GM13976 (cell line): ENCODE measurements at places on chromosomes 2 and 18.

- DNase-seq, result peak; percentile 26
Observed at GRCh38 chr18:25349926-25350487, 2.0 kb downstream of the ZNF521 start.

- DNase-seq, result no peak
Observed at GRCh38 chr2:73915437-73915993, 11.2 kb upstream of the DGUOK start.

GRCh38 chr2:26169226-26169625 is 3.7 kb upstream of the GAREM2 start:
- DNase-seq, result no peak

DNA sequence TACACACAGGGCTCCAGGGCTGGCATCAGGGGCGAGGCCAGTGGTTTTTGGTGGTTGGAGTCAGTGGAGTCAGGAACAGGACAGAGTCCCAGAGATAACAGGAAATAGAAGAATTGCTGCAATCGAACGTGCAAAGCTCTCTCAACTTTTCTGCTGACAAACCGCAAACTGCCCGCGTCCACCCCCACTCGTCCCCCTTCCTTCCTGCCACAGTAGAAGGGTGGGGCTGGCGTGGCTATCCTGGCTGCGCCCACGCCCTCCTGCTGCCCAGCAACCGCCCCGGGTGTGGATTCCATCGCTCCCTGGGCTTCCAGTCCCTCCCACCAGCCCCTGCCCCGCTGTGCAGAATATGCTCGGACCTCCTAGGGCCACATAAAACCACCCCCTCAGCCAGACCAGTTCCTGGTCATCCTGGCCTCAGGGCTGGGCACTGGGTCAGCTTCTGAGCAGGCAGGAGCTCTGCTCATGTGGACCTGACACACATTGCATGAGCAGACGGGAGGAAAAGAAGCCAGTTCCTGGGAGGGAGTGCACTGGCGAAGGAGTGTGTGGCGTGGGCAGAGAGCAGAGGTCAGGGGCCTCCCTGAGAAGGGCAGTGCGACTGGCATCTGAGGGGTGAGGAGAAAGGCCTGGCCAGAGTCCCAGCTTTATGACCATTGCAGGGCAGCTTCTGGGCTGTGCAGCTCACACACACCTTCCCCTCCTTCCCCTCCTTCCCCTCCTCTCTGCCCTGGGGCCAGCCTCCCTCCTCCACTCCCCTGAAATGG is 85.4 kb upstream of the ATG16L1 start:
- DNase-seq, result no peak

GRCh38 chr2:176154576-176155252 is 2.4 kb upstream of the HOXD3 start:
- DNase-seq, result no peak

DNA sequence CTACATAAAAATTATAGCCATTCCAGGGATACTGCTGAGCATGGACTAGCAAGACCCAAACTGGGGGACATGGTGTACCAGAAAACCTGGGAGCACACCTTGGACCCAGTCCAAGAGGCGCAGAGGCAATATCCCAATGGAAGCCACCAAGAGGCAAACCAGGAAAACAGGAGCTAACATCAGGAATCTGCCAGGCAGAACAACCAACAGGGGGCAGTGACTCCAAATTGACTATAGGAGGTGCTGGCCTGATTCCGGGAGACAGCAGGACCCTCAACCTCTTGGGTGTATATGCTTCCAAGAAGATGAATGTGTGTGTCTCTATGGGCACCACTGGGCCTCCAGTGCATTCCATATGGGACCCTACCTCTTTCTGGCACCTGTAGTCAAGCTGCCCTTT is 172.7 kb upstream of the ARL4C start:
- no peak for DNase-seq

DNA sequence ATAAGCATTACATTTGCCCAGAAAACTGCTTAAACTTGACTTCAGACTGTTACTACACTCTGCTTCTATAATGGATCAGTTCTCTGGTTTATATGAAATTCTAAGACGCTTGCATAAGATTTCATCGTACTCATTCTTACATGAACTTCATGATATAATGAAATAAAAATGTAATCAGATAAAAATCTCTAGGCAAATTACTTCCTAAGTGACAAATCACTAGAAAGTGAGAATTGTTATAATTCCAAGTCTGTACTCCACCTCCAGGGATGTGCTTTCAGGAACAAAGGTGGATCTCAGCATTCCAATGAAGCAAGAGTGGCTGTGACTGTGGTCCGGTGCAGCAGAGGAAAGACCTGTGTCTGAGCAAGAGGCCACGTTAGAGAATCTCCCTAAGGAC is 226.2 kb downstream of the PIEZO2 start:
- no peak for DNase-seq

DNA sequence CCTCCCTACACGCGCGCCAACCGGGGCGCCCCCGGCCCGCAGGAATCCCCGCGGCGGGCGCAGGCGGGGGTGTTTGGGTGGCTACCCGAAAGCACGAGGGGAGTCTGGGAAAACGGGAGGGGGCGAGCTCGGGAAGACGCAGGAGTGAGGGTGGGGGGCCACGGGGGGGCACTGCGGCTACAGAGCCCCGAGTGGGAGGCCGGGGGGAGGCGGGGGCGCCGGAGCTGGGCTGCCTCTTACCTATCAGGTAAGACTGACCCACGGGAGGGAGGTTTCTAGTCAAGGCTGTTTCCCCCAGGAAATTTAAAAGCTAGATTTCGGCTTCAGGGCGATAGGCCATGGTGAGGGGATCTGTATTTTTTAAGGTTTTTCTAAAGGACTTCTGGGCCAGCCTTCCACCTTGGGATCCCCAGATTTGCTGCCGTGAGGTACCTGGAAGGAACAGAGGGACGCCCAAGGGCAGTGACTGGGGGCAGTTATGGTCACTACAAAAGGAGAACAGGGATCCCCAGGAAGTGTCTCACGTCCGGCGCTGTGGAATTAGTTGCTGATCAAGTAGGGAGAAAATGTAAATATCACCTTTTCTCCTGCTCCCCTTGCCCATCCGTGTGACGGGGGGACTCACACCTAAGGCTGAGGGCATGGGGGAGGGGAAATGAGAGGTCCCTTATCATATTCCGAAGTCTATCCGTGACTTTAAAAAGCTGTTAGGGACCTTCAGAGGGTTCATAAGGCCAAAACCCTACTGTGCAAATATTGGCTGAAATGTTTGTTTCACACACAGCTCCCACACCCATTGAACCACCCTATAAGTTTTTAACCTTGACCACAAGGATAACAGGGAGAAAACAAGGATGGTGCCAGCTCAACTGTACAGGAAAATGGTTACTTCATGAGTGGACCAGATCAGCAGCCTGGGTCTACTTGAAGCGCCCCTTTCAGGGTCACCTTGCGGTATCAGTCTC is 638 bp upstream of the IRS1 start:
- peak; percentile 16 for DNase-seq

DNA sequence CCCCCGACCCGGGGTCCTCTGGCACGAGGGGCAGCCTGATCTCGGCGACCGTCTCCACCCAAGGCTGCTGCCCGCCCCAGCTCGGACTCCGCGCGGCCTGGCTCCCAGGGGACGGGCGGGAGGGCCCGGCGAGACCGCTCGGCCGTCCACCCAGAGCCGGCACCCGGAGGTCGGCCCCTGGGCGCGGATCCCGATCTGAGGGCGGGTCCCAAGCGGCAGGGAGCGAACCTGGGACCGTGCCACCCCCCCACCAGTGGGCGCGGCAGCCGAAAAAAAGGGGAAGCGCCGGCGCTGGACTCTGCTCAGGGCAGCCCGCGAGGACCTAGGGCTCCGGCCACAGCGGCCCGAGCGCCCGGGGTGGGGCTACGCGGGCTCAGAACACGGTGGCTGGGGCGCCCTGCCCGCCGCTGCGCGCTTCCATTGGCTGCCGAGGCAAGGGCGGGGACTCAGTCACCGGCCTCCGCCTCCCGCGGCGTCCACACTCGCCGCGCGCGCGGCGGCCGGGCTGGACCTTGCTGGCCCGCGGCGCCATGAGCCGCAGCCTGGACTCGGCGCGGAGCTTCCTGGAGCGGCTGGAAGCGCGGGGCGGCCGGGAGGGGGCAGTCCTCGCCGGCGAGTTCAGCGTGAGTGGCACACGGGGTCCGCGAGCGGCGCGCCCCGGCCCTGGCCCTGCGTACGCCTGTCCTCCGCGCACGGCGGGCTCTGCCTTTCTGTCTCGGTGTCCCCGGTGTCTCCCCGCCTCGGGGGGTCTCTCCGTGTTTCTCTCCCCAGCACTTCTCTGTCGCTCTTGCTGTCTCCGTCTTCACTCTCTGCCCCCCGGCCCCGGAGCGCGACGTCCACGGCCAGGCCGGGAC is at the start of gene PTPN18:
Gene PTPN18 (plus strand): TSS at position 479 of the 854 bp plus-strand sequence. CDS start 52 bp downstream, at position 531.
- peak; percentile 89 for DNase-seq

- DNase-seq, result no peak
Observed at GRCh38 chr2:44912660-44913059, 28.8 kb upstream of the SIX3 start.

DNA sequence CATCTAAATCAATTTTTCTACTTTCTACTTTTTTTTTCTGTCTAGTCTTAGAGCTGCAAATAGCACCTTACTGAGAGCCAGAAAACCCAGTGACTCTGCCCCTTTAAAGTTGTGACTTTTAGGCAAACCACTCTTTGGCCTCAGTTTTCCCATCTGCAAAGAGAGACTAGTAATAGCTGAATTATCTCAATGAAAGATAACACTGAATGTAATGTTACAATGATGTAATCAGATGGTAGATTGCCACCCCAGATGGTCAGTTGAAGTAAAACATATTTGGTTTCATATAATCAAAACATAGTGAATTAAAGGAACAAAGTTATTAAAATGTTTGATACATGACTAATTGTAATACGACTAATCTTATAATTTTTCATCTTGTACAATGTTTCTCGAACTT is 5.0 kb upstream of the APCDD1 start:
- no peak for DNase-seq

DNA sequence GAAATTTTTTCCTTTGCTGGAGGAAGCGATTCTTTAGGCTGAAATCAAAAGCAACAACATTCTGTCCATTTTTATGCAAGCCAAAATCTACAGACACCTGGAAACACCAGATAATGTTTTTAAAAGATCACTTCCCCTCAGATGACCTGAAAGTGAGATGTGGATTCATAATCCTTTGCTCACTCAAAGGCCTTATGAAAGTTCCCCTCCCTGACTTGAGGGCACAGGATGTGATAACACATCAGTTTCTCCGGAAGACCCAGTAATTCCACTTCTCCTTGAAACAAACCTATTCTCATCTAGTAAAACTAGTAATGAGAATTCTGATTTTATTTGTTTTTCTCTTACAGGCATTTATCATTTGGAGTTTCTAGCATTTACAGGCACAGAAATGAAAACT is 218.3 kb upstream of the RND3 start:
- no peak for DNase-seq

- no peak for DNase-seq
Observed at GRCh38 chr18:50629148-50629631, 69.3 kb downstream of the MAPK4 start.

DNA sequence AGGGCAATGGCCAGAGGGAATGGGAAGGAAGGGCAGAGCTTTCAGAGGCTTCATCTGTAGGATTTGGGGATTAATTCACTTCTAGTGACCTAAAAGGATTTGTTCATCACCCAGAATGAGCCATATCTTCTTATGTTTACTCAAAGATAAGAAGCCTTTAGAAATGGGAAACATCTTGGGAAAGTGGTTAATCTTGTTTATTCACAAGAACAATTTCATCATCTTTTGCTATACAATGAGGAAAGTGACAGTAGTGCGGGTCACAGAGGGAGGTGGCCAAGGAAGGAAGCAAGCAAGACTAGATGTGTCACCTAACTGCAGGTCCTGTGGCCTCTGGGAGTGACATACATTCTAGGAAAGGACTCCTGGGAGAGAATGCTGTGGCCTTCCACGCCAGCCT is 140.4 kb upstream of the ALPP start:
- no peak for DNase-seq

- DNase-seq, result no peak
Observed at GRCh38 chr18:63892566-63892965, 5.1 kb downstream of the SERPINB2 start.

DNA sequence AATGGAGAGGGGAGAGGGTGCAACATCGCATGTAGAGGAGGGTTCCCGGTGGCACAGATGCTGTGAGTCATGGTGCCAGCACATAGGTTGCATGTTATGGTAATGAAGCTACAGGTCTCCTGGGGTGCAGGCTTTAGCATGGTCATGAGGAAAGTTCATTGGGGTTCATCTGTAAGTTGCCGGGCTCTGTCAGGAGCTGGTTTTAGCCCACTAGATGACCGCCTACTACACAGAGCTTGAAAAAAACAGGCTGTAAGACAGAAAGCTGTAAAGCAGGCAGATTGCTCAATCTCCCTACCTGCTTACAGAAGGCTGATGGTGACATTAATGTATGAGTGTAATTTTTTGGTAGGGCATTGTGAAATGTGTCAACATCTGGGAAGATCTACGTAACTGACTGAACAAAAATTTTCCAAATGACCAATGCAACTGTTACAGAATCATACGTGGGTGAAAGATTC is 23.9 kb downstream of the DYSF start:
- no peak for DNase-seq

- no peak for DNase-seq
Observed at GRCh38 chr18:44761812-44762211, 81.1 kb downstream of the SETBP1 start.

DNA sequence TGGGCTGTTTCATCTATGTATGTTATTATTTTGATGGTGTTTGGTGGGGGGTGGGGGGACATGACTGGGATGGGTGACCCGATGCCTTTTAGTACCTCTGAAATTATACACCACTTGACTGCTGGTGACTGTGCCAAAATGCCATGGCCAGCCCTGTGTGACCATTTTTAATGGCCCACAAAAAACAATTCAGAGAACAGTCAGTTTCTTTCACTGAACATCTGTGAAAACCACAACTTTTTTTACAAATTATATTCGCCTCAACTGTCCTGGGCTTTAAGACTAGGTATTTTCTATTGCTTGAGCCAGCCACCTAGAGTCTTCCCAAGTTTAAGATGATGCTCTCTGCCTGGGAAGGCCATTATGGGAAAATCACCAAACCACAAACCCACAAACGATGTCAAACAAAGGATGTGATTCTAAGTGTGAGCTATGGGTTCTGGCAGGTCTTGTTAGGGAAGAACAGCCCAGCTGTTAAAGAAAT is 33.9 kb downstream of the FN1 start:
- no peak for DNase-seq

DNA sequence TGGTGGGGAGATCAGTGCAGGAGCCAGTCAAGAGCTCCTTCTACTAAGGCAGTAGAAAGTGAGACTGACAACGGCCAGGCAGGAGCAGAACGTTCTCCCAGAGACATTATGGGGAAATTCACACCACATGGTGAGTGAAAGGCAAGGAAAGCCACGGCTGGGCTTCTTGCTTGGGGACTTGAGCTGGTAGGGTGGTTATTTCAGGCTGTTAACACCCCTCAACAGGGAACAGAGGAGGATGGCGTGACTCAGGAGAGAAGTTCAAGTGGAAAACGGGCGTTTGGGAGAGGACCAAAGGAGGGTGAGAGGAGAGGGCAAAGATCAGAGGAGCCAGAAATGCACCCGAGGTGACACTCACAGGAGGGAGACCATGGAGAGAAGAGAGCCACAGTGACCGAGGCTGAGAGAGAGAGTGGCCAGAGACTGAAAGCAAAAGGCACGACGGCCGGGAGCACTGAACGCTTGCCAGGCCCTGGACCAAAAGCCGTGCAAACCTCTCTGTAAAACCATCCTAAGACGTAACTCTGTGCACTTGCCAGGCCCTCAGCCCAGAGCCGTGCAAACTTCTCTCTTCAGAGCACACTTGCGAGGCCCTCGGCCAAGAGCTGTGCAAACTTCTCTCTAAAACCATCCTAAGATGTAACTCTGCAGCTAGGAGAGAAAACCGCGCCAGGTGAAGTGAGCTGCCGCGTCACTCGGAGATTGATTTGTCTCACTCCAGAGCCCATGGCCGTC is 7.7 kb downstream of the TPO start:
- DNase-seq, result no peak
